ENCODE measurements at places on chromosomes 11 and 22.
A peak's percentile ranks its signal among the peaks of the same experiment; 100 is the strongest.

GRCh38 chr11:110430267-110431050, 711 bp downstream of the FDX1 start:
- peak; percentile 26 for DNase-seq

GRCh38 chr22:48051796-48052620, 1289.6 kb downstream of the TBC1D22A start:
- no peak for DNase-seq

GRCh38 chr11:20309231-20310025, 54.1 kb upstream of the HTATIP2 start:
- DNase-seq, result no peak

GRCh38 chr22:49807780-49808708, 19.6 kb downstream of the BRD1 start:
- no peak for DNase-seq

GRCh38 chr11:11786234-11786633, 55.5 kb upstream of the USP47 start:
- DNase-seq, result no peak

Measured in caudate nucleus (tissue), 63 donors.